ENCODE measurements at places on chromosomes 6 and 20. TPM values are rescaled to one million over a fixed set of nuclear protein-coding genes. Genes with fewer than 3 reads are reported as not detected.

The GHRH gene
- not detected for total RNA-seq

The RAET1L gene
- not detected for total RNA-seq

The OLIG3 gene
- 0.44 TPM for total RNA-seq

The FAM135A gene
- 7.8 TPM for total RNA-seq

The AURKA gene
- 94.2 TPM for total RNA-seq

- DNase-seq: peak; percentile 40
These were observed 92.5 kb downstream of the TCP11 start for GRCh38 chr6:35048631-35049083.

DNA sequence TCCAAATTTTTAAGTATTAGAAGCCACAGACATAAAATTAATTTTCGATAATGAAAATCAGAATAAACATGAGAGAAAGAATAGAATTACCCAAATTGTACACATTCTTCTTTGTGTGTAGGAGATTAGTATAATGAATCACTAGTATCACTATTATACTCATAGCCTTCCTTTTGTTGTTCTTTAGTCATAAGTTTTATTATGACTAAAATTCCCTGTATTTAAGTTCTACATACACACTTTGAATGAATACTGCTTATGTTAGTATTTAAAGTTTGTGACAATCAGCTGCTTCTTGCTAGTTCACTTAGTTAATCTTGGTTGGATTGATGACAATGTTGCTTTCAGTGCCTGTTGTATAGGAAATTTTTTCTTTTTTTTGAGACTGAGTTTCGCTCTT is 72.7 kb downstream of the CCDC170 start:
- no peak for DNase-seq

DNA sequence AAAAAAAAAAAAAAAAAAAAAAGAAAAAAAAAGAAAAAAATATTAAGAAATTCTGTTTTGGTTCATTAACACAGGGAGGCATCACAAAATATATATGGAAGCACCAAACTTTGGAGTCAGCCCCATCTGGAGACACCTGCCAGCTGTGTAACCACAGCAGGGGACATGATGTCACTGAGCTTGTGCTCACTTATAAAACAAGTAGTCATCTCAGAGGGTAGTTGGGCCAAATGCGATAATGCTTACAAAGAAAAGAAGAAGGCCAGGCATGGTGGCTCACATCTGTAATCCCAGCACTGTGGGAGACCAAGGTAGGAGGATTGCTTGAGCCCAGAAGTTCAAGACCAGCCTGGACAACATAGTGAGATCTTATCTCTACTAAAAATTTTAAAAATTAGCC is 1.1 kb upstream of the BNIP5 start:
- DNase-seq: no peak

GRCh38 chr6:53725791-53726575 is 60.4 kb upstream of the KLHL31 start:
- DNase-seq: peak; percentile 81

GRCh38 chr6:139027620-139028182 is 844 bp upstream of the ABRACL start:
- peak; percentile 64 for DNase-seq

GRCh38 chr6:105791583-105792318 is 294.4 kb upstream of the PRDM1 start:
- no peak for DNase-seq

- DNase-seq: no peak
These were observed 36.3 kb upstream of the TENT5A start for GRCh38 chr6:81788748-81789147.

GRCh38 chr20:34850969-34851368 is 21.7 kb downstream of the GGT7 start:
- no peak for DNase-seq

- DNase-seq: no peak
These were observed 731.6 kb upstream of the GJE1 start for GRCh38 chr6:141401168-141401567.

DNA sequence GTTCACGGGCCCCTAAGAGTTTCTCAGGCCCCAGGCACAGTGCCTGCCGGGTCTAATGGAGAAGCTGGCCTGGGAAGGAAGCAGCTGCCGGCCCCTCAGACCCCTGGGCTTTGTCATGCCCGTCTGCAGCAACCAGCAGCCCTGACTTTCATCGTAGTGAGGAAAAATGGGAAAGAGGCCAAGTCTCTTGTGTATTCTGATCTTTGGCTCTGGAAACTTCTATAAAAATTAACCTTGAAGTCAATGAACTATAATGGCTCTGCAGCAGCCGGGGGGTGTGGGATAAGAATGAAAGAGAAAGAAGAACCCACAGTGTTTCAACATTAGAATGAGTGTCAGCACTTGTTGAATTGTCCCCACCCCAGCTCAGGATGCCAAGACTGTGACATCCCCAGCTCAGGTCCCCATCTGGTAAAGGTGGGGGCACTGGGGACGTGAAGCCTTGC is 12.9 kb downstream of the TGM2 start:
- DNase-seq: no peak

DNA sequence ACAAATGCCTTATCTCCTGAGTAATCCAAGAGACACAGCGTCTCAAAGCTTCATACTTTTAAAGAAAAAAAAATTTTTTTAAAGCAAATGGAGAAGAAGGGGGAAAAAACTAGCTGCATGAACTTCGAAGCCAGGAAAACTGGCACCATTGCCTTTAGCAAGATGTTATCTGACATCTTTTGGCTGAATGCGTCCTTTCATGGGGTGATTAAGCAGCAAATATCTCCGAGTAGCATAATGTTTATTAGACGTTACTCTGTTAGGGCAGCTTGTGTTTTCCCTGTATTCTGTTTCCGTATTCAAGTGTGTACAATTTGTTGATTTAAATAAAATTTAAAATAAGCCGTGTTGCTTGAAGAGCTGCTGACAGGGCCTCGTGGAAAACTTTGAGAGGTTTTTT is 76.5 kb upstream of the TSHZ2 start:
- DNase-seq: no peak

DNA sequence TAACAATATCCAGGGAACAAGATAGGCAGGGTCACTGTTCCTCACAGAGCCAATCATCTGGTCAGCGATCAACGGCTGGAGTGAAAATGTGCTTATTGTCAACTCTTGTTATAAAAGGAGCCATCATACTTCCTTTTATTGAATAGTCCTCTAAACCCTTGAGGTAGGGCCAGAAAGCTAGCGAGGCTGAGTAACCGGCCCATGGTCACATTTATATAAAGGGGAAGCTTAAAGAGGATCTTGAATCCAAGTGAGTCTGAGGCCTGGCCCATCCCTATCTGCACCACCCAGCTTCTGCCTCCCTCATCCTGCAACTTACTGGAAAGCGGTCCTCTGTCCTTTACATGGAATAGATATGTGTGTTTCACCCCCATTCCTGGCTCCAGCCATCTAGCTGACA is 9.5 kb downstream of the PHACTR3 start:
- no peak for DNase-seq

DNA sequence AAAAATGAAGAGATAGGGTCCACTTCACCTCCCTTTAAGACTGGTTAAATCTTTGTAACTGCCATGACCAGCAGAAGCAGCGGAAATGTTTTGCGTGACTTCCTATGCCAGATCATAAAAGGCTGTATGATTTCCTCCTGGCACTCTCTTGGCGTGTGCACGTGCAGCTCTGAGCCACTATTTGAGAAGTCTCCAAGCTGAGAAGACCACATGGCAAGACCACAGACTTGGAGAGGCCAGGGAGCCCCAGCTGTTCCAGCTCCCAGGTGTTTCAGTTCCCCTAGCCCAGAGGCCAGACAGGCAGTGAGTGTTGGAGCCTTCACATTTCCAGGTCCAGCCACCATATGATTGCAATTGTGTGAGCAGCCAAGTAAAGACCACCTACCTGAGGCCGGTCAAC is 259.3 kb upstream of the RIN2 start:
- no peak for DNase-seq

DNA sequence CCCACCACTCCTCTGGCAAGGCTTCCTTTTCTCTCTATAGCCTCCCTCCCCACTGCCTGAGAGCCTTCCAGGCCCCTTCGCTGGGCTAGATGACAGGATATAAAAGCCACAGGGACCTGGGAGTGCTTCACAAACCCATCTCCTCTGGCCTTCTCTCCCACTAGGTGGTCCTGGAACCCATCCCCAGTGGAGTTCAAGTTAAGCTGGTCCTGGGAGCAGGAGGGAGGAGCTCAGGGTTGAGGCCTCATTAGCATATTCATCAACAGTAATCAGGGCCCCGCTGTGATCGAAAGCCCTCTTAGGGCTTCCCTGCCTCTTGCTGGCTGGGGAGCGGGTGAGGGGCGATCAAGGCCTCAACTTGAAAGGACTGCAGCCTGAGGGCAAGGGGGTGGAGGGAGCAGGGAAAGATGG is 9.1 kb downstream of the EBF4 start:
- DNase-seq: no peak

DNA sequence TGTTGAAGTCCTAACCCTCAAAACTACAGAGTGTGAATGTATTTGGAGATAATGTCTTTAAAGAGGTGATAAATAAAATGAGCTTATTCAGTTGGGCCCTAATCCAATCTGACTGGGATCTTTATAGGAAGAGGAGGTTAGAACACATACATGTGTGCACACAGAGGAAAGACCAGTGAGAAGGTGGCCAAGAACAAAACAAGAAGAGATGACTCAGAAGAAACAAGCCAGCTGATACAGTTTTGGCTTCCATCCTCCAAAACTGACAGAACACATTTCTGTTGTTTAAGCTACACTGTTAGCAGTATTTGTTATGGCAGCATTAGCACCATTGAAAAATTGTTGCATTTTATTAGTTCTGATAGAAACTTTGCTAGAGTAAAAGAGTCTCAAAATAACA is 609.3 kb upstream of the IMPG1 start:
- DNase-seq: no peak

DNA sequence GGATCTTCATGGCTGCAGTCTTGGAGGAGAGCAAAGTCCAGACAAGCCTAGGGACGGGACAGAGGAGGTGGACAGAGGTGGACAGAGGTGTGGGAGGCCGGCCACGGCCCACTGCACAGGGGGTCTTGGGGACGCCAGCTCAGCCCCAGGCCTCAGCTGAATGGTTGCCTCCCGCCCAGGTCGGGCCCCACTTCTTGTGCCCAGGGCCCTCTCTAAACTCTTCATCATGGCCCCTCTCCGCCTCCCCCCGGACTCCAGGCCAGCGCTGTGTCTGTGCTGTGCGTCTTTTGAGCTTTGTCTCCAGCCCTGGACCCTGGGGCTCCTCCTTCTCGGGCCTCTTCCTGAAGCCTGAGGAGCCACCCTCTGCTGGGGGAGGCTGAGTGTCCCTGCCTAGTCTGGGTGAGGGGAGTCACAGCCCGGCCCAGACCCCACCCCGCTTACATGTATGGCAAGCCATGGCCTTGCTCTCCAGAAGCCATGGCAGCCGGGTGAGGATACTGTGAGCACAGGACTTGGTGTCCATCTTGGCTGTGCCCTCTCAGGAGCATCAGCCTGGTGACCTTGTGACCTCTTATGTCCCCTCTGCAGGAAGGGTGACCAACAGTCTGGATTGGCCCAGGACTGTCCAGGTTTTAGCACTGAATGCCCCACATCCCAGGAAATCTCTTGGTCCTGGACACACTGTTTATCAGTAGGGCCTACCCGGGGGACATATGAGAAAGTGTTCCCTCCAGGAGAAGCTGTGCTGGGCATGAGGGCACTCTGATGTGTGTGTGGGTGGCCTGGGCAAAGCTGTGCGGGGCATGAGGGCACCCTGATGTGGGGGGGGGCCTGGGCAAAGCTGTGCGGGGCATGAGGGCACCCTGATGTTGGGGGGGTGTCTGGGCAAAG is 9.4 kb upstream of the NPBWR2 start:
- DNase-seq: no peak

DNA sequence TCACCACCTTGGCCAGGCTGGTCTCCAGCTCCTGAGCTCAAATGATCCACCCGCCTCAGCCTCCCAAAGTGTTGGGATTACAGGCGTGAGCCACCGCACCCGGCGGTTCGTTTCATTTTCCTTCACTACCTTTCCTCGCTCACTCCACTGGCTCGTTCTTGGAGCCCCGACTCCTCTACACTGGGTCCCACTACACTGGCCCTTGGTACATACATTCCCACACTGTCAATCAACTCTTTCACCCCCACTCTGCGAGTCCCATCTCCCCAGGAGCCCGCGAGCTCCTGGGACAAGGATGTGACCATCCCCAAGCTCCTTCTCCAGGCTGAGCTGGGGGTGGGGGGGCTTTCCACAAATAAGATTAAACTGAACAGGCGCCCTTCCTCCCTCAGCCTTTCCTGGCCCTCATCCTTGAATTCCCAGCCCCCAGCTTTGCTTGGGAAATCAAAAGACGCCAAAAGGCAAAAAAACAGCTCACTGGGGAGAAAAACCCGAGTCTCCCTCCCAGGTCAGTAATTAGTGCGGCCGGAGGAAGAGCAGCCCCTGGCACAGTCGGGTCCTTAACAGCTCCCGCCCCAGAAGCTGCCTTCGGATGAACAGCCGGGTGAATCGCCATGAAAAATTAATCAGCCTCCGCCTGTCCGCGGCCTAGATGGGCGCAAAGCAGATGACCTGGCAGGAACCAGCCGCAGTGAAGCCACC is 42.8 kb upstream of the LY86 start:
- DNase-seq: no peak

DNA sequence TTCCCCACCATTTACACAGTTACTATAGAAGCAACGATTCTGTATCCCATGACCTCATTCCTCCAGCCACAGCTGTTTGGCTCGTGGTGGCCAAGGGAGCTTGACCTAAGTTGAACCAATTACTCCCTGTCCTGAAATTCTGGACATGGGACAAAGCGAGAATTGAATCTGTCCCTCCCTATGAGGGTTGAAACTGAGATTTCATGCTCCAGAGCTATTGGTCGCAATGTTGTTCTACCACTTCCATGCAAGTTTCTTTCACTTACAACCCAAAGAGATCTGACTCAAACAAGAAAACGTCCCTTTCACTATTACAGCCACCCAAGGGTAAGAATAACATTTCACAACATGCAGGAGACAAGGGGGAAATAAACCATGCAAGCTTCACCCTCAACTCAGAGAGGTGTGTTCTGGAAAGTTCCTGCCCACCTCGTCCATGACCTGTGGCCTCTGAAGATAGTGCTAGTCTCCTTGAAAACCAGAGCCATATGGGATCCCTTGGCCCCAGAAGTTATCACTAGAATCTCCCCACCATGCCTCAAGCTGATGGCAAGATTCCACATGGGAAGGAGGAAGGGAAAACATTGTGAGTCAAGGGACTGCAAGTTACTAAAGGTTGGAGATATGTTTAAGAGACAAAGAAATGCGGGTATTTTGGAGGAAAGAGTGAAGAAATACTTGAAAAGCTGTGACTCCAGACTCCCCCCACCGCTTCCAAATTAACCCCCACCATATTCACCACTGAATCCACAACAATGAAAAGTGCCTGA is 74.5 kb upstream of the SRSF6 start:
- no peak for DNase-seq

- no peak for DNase-seq
These were observed 149.7 kb upstream of the SGK1 start for GRCh38 chr6:134467620-134468019.

DNA sequence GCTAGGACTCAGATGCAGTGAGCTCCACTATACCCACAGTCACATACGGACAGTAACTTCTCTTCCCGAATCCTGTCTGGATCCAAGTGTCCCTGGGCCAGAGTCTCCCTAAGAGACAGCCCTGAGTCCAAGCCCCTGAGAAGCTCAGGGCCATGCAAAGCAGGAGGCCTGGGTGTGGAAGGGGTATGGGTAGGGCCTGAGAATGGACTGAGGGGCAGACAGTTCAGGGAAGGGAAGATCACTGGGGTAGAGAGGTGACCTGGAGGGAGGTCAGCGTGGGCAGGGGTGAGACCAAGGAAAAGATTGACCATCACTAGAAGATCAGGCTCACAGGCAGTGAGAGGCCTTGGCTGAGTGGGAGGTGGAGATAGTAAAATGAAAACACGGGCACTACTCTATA is 8.8 kb downstream of the RPS6KA2 start:
- no peak for DNase-seq

Measured in activated CD8-positive, alpha-beta T cell treated with anti-CD3 and anti-CD28 coated beads, Interleukin-2, amount 10 ng/mL, durations not matched to agents 7 days and 5 days (primary cell).